ENCODE measurements at places on chromosomes 3 and 15. TPM values are rescaled to one million over a fixed set of nuclear protein-coding genes. Genes with fewer than 3 reads are reported as not detected.

Gene C3orf52
- total RNA-seq: 3.3 TPM

Gene TRPM1
- total RNA-seq: not detected

Gene FANCD2OS
- total RNA-seq: not detected

Gene FHIT
- 10.5 TPM for total RNA-seq

Gene SOX2
- 16.0 TPM for total RNA-seq

Gene TEX55
- total RNA-seq: not detected

Gene IL12A
- 0.80 TPM for total RNA-seq

Gene FBXW12
- not detected for total RNA-seq

Gene TMEM207
- total RNA-seq: not detected

- ATAC-seq: no peak
Measured at GRCh38 chr3:123914829-123915228, 30.7 kb upstream of the MYLK start.

- ATAC-seq: no peak
Measured at GRCh38 chr3:69011096-69011730, 2.3 kb downstream of the EOGT start.

DNA sequence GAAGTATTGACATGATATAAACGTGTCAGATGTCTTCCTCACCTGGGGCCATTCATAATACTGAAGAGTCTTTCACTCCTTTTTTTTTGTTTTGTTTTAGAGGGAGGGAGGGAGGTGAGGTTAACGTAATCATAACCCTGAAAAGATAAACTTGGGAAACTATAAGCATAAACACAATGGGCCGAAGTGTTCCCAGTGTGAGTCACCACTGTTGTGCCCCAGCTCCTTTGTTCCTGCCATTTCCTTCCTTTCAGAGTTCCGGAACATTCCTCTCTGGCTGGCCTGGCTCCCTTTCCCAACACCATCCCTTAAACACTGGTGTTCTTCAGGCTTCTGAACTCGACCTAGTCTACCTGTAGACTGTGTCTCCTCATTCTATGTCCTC lies 18.6 kb downstream of the PLD1 start:
- ATAC-seq: peak; percentile 22

GRCh38 chr15:98981851-98982722 lies 25.5 kb downstream of the PGPEP1L start:
- ATAC-seq: peak; percentile 71

- no peak for ATAC-seq
Measured at GRCh38 chr15:61910839-61911369, 149.3 kb downstream of the VPS13C start.

- ATAC-seq: peak; percentile 49
Measured at GRCh38 chr15:64249883-64250575, 87.2 kb upstream of the PPIB start.

- peak; percentile 33 for ATAC-seq
Measured at GRCh38 chr3:23619705-23620637, 185.8 kb upstream of the UBE2E1 start.

DNA sequence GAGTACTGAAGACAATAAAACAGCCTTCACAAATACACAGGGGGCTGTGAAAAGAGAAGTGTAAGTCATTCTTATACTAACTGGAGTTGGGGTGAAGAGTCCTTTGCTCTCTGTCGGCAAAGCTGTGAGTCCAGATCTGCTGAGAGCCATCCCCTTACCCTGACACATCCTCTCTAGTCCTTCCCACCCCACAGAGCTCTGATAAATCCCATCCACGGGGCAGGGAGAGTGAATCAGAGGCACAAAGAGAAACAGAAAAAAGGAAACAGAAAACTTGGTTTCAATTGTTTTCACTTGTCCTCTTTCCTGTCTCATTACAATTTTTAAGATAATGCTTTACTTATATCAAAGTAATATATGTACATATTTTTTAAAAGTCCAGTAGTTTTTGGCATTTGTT lies 18.2 kb upstream of the ZNF639 start:
- ATAC-seq: no peak

- ATAC-seq: no peak
Measured at GRCh38 chr3:112829046-112829445, 17.6 kb downstream of the CD200R1L start.

GRCh38 chr3:131789188-131789587 lies 245.6 kb downstream of the CPNE4 start:
- no peak for ATAC-seq

- no peak for ATAC-seq
Measured at GRCh38 chr3:149832086-149832485, 19.1 kb downstream of the RNF13 start.

GRCh38 chr3:61780016-61780415 lies 218.6 kb downstream of the PTPRG start:
- ATAC-seq: no peak

GRCh38 chr3:41853540-41854196 lies 108.2 kb downstream of the ULK4 start:
- ATAC-seq: no peak

DNA sequence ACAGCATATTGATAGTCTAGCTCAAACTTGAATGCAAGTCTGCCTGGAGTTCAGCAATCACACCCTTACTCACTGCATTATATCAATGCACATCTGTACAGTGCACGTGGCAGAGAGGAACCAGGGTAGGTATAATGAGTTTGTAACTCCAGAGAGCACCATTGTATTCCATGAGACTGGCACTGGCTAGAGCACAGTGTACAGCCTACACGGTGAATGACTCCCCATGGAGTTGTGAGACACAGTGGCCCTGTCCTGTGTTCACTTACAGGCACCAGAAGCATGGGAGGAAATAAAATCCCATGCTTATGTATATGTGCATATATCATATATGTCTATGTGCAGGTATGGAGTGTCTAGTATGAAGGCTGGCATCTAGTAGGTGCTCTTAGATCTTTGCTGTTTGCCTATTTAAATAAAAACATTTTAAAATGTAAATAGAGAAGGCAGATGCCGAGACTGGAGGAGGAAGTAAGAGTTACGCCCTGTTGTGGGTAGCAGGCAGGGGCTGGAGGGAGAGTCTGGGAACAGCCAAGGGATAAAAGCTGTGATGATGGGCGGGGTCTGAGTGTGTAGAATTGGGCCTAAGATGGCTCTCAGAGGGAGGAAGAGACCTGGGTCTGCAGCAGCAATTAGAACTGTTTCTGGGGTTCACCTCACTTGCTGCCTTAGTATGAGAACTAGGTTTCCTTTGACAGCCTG lies 360.7 kb upstream of the ICE2 start:
- ATAC-seq: no peak

DNA sequence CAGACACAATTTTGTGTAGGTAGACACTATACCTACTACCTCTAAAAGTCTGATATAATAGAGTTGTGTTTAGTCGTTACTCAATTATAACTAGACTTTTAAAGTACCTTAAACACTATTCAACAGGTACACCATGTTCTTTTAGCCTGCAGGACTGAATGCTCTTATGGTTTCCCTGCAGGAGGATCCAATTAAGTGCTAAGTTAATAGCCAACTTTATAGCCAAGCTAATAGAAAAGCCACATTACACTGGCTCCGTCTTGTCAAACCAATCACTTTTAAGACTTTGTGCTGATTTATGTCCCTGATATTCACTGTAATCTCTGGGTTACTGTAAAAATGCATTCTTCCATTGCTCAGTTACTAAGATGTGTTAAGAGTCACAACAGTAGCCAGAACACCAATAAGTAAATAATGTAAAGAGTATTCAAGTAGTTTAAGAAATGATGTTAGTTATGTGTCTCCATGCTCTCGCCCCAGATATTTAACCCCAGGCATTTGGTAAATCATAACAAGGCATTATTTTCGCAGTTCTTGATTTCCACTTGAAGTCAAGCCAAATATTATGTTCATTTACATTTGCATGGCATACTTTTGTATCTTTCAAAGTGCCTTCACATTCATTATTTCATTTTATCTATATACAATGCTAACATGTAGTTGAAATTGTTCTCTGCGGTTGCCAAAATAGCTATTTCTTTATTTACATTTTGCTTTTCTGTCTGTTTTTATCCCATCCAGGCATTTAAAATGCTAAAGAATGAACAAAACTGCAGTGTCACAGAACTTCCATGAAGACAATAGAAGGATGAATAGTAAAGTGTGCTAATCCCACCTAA lies 42.7 kb upstream of the AP4E1 start:
- ATAC-seq: no peak

- no peak for ATAC-seq
Measured at GRCh38 chr15:82549199-82549665, 9.0 kb upstream of the RPS17 start.

DNA sequence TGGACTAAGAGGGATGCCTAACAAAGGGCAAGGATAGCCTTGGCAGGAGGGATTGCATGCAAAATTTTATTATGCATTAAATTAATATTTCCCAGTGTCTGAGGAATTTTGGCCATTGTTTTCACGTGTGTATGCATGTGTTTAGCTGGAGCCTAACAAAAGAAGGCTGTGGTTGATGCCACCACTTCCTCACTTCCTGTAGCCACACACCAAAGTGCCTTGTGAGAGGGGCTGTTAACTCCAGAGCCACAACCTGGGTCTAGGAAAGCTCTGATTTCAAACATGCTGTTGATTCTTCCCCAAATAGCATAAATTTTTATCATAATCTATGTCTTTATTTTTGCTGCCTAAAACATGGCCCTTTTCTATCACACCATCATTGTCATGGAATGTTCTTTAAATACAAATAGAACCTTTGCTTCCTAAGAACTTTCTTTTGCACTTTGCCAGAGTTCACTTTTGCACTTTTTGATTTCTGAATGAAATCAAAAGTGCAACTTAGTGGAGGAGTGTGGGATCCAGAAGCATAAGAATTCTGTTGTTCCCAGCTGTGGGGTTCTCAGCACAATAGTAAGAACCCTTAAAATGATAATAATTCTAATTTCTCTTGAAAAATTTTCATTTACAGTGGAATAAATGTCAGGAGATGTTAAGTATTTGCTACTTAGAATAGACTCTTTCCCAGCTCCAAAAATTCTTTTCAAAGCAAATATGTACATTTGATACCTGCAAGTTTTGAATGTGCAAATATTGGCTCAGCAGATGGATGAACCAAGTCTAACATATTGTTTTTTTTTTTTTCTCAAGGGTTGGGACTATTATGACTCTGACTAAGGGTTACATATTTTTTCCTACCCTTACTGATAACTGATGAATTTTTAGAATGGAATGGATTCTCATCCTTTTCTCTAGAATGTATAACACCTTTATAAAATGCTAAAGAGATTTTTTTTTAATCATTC lies 35.6 kb upstream of the SPTSSB start:
- no peak for ATAC-seq

DNA sequence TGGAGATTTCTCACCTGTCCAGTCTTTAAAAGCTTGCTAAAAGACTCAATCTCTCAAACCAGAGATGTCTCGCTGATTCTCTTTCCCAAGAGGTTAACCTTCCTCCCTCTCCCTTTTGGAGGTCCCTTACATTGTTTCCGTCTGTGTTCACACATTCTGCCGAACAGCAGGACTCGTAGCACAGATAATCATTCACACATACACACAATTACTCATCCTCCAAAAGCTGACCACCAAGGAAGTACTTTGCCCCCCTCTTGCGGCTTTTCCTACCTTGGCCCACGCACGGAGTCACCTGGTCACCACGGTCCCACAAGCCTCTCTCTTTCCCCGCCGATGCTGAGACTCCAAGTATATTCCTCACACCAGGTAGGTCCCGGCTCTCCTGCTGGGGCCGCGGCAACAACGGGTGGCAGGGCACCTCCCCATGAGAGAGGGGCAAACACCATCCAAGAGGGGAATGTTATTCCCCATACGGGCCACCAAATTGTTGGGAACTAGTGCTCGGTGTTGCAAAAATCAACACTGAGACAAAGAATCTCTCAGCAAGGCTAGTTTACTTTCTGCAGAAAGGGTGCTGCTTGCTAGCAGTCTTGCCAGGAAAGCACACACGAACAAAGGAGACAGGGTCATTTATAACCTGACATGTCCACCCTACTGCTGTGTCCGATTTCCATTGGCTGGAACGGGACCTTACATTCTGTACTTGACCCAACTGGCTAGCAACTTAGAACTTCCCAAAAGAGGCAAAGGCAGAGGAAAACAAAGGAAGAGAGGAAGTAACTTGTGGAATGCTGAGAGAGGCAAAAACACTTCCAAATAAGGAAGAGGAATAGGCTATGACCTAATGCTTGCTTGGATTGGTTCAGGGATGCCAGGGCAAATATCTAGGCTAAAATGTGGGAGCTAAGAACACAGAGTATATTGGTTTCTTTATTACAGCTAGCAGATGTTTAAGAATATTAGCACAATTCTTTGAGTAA lies 102.1 kb upstream of the NECTIN3 start:
- no peak for ATAC-seq

DNA sequence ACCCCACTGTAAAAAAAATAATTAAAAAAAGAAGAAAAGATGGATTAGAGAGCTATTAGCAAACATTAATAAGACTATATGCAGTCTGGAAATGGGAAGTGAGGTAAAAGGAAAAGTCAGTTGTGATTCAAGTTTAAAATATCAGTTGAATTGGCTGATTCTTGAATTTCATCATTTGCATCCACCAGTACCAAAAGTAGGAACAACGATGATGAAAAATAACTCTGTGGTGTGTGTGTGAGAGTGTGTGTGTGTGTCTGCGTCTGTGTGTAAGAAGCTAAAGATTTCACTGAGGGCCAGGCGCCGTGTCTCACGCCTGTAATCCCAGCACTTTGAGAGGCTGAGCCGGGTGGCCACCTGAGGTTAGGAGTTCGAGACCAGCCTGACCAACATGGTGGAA lies 56.0 kb upstream of the SLC4A7 start:
- ATAC-seq: no peak

DNA sequence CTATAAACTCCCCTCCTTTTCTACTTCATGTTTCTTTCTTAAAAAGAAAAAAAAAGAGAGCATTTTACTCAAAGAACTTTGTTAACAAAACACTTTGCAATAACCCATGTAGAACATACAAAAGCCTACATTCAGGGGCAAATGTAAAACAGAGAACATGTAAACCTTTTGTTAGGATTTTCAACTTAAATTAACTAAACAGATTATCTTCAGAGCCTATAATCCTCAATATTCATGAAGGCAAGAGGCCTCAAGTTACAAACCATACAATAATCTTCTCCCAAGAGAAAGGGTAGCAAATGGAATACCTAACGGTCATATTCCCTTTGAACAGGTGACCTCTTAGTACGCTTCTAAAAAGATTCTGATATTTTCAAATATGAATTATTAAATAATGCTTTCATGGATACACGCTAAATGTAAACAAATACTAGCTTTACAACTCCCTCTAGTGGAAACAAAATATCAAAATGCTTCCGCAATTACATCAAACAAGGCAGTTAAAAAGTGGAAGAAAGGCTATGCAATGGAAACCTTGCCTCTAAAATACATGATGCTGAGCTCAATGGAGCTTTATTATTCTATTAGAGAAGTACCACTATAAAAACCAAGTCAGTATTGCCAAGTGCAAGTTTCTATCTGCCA lies 9.9 kb downstream of the CEP152 start:
- ATAC-seq: no peak

- ATAC-seq: no peak
Measured at GRCh38 chr3:72516361-72516760, 331.9 kb downstream of the SHQ1 start.

GRCh38 chr3:191139736-191140135 lies 59.3 kb upstream of the OSTN start:
- ATAC-seq: no peak
